GM04503 (cell line): ENCODE measurements at places on chromosomes 3 and 15.

- DNase-seq = no peak
These were observed 24.2 kb upstream of the ERICH6 start for GRCh38 chr3:150727653-150728502.

DNA sequence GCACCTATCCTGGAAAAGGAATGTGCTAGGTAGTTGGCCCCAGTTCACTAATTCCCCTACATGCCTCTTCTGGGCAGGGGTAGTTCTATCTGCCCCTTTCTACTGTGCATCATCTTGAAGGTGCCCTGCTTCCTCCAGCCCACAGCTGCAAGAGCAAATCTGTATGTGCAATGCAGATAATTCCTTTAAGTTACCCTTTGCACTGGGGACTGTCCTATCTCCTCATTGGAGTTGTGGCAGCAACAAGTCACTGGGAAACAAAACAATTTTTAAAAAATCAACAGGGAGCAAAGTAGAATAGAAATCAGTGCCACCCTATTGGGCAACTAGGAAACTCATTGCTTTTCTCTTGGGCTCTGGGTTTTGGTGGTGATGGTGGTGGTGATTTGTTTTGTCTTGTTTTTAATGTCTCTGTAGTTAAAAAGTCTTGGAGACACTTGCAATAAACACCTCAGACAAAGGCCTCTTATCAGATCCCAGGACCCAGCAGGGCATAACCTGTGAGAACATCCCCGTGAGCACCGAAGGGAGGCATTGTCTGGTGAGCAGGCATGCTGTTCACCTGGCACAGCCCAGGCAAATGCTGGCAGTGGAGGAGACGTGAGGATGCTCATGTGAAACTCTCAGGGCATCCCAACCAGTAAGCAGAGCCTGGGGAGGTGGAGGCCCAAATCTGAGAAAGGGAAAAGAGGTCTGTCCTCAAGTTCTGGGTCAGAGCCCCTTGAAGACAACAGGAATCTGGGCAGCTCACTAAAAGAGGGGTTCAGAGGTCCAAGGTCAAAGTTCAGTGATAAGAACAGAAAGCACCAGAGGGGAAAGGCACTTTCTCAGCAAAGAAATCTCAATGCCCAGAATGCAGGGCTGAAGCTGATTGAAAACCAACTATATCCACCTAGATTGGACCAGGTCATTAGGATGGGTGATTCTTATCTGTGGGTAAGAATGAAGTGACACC, 27.9 kb downstream of the C2CD4B start:
- DNase-seq = no peak

- no peak for DNase-seq
These were observed 72.6 kb downstream of the TRAK1 start for GRCh38 chr3:42163622-42164244.

DNA sequence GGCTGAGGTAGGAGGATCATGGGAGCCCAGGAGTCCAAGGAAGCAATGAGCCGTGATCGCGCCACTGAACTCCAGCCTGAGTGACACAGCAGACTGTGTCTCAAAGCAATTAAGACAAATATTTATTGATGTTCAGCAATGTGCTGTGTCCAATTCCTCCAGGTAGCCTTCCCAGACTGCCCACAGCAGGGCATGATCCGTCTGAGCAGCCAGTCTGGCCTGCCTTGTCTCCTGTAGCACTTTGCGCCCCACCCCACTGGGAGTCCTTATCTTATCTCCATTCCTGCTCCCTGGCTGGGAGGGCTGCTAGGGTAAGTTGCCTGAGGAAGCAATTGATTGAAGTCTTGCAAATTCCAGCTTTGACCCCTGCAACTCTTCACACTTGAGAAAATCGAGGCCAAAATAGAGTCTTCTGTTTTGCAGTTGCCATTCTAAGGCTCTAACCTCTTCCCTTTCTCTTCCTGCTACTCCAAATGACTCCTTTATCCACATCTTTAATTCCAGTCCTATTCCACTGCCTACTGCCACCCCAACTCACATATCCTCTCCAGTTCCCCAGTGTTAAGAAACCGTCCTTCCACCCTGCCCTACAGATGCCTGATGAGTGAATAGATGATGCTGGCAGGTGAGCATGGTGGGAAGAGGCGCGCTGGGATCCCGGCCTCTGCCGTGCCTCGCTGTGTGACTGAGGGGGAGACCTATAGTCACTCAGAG, 26.9 kb upstream of the LCTL start:
- DNase-seq = no peak

GRCh38 chr3:129890125-129890524, 3.4 kb downstream of the TMCC1 start:
- no peak for DNase-seq

DNA sequence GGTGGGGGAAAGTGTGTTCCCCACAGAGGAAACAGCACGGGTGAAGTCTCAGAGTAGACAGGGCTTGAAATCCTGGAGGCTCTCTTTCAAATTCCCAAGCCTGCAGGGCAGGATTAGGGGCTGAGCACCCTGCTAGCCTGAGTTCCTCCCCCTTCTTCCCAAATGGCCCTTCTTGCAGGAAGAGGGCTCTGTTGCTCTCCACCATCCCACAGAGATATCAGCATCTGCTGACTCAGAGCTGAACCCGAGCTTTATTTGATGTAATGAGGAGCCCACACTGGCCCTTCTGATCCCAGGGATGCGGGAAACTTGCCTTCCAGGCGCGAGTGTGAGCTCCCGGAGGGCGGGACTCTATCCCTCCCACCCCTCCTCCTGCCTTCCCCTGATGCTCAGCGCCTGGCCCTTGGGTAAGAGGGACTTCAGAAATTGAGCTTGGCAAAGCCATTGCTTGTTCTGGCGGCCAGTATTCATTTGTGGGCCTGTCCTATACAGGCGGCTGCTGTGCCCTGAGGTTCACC, 1.4 kb upstream of the STRA6 start:
- DNase-seq = no peak

- DNase-seq = no peak
These were observed at the start of gene CLDN18 for GRCh38 chr3:138009476-138010272. TSS of gene CLDN18 (plus strand) at chr3:138010165. CDS start at chr3:138010226, 61 bp downstream.

DNA sequence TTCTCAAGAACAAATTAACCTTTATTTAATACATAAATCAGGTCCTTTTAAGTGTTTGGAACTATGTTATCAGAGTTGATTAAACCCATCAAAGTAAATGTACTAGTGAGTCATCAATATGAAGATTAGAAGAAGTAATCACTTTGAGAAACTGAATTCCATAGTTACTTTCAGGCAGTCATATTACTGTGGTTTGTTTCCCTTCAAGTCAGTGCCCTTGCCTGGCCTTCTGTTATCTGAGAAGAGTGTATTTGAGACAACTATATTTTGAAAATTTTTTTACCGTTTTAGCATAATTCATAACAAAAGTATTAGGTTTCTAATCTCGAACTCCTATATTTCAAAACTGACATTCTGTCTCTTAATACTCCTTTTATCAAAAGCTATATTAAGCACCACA, 73.6 kb downstream of the GMPS start:
- no peak for DNase-seq

GRCh38 chr3:100027321-100027720, 87.0 kb downstream of the FILIP1L start:
- no peak for DNase-seq

GRCh38 chr15:92810418-92811138, 89.5 kb upstream of the CHD2 start:
- no peak for DNase-seq

DNA sequence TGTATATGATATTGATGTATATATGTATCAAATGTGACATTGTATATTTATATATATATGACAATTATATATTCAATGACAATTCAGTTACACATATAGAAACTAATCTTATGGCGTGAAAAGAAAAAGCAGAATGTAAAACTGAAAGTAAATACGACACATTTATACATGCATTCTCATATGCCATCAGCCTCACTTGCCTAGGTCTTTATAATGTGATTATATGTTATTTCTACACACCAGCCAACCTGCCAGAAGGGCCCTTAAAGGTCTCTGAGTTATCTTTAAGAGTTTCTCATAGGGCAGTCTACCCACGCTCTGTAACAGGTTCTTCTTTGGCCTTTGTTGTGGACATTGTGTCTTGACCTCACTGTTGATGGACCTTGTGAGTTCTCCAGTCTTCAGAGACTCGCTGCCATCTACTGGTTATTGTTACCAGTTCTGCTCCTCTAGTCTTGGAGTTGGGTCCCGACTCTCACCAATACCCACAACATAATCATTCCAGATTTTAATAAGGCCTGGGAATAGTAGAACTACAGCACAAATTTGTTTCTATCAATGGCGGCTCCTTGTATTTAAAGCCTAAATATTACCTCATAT, 371.5 kb upstream of the GOLIM4 start:
- no peak for DNase-seq

DNA sequence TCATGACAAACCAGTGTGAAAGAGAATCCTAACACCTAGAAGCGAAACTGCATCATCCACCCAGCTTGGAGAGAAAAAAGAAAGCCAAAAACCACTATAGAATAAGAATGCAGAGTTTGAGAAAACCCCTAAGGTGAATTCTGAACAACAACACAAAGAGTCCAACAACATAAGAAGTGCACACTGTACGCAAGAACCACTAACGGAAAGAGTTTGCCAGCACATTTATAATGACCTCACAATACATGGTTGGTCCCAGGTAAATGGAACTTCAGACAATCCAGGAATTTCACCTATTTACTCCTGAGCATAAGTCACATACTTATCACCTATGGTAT, 128.3 kb upstream of the BHLHE40 start:
- no peak for DNase-seq

DNA sequence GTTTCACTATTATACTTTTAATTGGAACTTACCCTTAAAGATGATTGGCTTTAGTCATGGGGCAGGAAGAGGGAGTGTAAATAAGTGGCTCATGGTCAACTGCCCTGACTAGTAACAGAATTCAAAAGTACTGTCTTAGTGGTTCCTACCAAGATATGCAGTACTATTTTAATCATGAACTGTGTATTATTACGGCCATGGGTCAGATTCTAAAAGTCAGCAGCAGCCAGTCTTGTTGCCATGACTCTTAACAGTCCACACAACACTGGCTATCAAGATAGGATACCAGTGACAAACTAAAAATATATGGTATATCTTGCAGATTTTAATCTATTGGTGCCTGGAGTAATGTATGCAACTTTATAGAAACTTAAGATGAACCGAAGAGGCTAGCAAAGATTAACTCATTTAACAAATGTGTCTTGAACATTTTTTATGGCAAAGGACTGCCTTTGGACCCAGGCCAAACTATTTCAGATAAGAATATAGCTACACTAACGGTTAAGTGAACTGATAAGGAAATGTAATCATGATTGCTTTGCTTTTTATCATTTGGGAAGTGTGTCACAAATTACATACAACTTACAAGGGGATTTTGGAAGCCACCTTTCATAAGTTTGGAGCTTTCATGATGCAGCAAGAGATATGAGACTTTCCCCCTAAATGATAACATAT, 163.7 kb downstream of the TCF12 start:
- DNase-seq = no peak

DNA sequence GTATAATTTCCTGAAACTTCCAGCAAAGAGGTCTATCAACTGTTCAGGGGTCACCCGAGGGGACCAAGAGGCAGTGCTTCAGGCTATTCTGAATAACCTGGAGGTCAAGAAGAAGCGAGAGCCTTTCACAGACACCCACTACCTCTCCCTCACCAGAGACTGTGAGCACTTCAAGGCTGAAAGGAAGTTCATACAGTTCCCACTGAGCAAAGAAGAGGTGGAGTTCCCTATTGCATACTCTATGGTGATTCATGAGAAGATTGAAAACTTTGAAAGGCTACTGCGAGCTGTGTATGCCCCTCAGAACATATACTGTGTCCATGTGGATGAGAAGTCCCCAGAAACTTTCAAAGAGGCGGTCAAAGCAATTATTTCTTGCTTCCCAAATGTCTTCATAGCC, 6.8 kb downstream of the GCNT3 start:
- DNase-seq = no peak
